ENCODE measurements at places on chromosomes 3 and 15.

GRCh38 chr15:85458764-85459163, 78.4 kb downstream of the AKAP13 start:
- DNase-seq = no peak

GRCh38 chr15:81560405-81560804, 186.4 kb upstream of the TMC3 start:
- DNase-seq = no peak

DNA sequence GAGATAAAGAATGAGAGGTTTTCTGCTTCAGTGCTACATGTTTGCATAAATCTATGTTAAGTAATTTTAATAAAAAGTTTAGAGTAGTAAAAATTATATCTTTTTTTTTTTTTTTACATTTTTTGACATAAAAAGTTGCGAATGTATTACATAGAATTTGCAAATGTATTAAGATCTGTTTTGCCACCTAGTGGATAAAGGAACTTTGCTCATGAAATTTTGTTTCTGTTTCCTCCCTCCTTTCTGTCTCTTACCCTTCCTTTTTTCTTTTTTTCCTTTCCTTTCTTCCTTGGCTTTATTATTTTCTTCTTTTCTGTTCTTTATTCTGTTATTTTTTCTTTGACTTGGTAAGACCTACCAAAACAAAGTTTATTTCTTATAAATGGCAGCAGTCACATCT, 58.5 kb upstream of the UTS2B start:
- no peak for DNase-seq

DNA sequence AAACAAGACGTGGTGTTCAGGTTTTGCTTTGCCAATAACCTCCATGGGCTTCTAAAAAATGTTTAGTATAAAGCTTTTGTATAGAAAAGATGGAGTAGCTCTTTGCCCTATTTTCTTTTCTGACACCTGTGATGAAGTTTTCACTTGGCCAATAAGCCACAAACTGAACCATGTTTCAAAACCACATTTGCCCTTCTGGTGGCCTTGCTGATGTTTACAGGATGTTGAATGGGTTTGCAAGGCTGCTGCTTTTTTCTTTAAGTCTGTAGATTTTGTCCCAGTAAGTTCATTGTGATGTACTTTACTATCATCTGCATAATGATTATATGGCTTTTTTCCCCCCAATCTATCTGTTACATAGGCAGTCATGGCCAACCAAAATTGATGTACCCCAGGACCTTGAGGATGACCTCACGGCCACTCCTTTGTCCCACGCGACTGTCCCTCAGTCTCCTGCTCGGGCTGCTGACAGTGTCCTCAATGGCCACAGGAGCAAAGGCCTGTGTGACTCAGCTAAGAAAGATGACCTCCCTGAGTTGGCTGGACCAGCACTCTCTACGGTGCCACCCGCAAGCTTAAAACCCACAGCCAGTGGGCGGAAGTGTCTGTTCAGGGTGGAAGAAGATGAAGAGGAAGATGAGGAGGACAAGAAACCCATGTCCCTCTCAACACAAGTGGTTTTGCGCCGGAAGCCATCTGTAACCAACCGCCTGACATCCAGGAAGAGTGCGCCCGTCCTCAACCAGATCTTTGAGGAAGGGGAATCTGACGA, 60.8 kb downstream of the SNRK start:
- no peak for DNase-seq

GRCh38 chr15:86016750-86017149, 62.9 kb upstream of the AGBL1 start:
- no peak for DNase-seq

All from activated CD4-positive, CD25-positive, alpha-beta regulatory T cell (primary cell).